ENCODE measurements at places on chromosomes 11 and 22. TPM values are rescaled to one million over a fixed set of nuclear protein-coding genes. Genes with fewer than 3 reads are reported as not detected.

Gene F2
- 2.1 TPM for total RNA-seq

Gene TBX1
- total RNA-seq: 2.9 TPM

Gene OR51I1
- total RNA-seq: not detected

Gene C22orf42
- not detected for total RNA-seq

Gene MMP27
- total RNA-seq: not detected
